ENCODE measurements at places on chromosomes 12 and 14.

GRCh38 chr12:45598761-45599160 lies 130.7 kb upstream of the ARID2 start:
- no peak for DNase-seq

DNA sequence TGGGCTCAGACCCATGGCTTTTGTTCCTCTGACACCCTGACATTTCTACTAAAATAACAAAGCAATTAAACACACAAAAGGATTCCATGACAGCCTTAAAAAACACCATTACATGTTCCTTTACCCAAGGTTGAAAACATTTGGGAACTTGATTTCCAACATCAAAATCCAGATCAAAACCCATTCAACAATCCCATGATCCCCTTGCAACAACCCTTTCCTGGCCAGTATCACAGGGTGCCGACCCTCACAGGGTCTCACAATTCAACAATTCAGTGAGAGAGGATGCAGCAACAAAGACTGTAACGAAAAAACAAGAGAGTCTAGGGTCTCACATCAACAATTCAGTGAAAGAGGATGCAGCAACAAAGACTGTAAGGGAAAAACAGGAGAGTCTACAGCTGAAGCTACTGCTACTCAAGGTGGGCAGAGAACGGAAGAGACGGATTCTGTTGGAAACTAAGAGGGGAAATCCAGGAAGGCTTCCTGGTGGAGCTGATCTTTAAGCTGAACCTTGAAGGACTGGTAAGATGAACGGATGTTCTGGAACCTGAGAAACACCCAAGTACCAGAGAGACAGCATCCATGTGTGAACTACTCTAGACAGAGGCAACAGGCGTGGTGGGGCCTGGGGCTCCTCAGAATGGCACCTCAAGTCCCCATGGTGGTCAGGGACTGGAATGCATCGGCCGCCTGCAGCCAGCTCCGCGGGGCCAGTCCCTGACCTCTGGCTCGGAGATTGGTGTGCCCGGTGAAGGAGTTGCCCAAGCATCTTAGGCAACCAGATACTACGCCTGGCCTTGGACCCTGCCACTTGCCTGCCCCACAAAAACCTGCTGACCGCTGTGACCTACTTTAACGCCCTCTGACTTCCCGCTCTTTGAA lies 22.7 kb upstream of the ZFP36L1 start:
- peak; percentile 26 for DNase-seq

GRCh38 chr14:93525696-93526451 lies 95.1 kb downstream of the UNC79 start:
- no peak for DNase-seq

DNA sequence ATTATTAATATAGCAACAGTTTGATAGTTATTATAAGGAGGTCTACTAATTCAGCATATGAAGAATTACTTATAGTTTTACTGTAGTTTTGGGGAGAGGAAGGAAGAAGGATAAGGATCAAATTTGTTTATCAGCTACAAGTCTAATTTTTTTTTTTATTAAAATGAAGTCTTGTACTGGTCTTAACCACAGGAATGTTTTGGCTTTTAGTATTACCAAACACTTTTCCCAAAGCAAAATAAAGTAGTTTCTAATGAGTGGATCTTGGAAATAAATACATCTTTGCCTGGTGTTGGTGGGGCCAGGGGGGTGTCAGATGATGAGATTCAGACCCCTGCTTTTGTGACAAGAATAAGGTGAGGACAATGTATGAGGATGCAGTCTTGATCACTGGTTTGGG lies 57.2 kb upstream of the ZDHHC17 start:
- no peak for DNase-seq

GRCh38 chr14:93103392-93104080 lies 12.2 kb downstream of the ITPK1 start:
- DNase-seq, result peak; percentile 44

- no peak for DNase-seq
These were observed 23.2 kb upstream of the CCNT1 start for GRCh38 chr12:48739618-48740269.

DNA sequence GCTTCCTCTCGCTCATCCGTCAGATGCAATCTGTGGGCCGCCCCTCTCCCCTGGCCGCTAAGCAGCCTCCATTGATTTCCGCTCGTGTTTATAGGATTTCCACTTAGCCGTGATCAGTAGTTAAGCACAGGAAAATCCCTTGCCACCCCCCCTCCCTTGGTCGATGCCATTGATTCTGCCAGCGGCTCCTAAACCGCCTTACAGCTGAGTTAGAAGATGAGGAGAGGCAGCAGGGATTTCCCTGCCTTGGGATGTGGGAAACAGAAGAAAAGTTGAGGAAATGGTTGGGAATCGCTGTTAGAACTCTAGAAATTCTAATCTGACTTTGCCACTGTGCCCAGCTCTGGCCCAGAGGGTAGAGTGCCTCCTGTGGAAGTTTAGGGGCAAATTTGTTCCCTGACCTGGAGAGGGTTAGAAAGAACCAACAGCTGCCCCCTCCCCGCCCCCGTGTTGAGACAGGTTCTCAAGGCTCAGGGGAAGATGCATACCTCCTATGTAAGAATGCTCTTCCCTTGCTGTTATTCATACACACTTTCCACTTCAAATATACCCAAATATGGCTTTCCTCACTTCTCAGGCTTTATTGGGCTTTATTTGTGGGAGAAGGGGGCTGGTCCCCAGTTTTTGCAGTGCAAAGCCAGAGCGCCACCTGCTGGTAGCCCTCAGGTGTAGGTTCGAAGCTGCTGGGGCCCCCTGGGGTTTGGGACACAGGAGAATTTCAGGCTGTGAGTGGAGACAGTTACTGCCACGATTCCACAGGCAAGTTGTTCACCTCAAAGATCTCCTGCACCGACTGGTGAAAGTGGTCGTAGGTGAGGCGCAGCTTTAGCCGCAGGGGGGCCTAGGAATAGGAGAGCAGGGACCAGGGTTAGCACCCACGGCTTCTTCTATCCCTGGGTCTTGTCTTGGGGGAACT lies 3.2 kb downstream of the THTPA start:
- peak; percentile 75 for DNase-seq

DNA sequence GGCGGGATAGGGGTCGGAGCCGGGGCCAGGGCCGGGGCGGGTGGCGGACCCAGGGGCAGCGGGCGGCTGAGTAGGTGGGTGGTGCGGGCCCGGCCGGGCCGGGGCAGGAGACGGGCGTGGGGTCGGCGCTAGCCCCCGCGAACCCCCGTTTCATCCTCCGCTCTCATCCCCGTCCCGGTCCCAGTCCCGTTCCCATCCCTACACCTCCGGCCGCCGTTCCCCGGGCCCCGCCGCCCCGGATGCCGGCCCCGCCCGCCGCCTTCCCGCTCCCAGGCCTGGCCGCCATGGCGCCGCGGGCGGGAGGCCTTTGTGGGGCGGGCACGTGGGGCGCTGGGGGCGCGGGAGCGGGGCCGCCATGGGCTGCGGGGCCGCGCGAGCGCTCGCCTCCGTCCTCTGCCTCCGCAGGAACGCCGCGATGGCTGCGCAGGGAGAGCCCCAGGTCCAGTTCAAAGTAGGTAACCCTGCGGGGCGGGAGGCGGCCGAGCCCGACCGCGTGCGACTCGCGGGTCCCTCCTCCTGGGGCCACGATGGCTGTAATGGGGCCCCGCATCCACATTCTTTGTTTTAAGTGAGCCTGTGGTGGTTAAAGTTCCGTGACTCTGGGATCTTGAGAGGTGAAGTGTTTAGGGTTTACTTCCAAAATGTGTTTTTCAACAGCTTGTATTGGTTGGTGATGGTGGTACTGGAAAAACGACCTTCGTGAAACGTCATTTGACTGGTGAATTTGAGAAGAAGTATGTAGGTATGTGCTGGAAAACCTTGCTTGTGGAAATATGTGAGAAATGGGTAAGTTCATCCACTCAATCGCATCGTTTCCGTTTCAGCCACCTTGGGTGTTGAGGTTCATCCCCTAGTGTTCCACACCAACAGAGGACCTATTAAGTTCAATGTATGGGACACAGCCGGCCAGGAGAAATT lies 572 bp downstream of the RAN start:
- DNase-seq, result peak; percentile 58

- no peak for DNase-seq
These were observed 191.2 kb downstream of the AEBP2 start for GRCh38 chr12:19630536-19630935.

DNA sequence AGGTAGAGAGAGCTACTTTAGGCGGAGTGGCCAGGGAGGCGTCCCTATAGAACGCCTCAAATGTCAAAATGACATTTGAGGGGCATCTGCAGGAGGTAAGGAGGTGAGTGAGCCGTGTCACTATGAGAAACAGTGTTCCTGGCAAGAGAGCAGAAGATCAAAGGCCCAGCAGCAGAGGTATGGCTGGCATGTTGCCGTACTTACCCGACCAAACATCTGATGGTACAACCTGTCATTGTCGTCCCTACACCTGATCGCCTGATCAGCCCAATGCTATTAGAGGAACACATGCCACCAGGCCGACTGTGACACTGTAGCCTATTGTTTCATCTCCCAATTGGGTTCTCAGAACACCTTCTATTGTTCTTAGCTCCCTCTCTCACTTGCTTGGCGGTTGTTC lies 33.9 kb upstream of the POC1B start:
- DNase-seq, result no peak

DNA sequence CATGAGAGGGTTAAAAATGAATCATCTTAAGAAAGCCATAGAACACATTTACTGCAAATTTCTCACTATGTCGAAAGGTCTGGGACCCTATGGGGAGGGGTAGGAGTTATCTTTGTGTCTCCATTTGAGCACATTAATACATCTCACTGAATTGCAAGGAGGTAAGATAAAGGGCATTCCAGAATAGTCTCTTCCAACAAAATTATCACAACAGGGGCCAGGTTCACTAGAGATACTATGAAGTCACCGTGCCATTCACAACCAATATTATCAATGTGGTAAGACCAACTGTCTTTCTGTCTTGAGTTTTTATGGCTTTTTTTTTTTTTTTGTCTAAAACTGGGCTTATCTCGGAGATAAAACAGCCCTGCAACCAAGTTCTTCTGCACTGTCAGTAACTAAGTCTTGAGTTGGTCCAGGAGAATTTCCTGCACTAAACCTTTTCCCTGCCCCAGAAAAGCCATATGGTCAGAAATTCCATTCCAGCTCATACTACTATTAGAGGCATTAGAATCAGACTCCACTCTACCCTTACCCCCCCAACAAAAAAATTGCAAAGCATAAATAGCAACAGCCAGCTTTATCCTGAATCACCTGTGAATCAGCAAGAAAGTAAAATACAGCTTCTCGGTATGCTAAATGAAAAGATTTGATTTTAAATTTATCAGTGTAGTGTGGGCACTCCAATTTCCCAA lies 79.7 kb downstream of the PTPRR start:
- DNase-seq, result no peak

DNA sequence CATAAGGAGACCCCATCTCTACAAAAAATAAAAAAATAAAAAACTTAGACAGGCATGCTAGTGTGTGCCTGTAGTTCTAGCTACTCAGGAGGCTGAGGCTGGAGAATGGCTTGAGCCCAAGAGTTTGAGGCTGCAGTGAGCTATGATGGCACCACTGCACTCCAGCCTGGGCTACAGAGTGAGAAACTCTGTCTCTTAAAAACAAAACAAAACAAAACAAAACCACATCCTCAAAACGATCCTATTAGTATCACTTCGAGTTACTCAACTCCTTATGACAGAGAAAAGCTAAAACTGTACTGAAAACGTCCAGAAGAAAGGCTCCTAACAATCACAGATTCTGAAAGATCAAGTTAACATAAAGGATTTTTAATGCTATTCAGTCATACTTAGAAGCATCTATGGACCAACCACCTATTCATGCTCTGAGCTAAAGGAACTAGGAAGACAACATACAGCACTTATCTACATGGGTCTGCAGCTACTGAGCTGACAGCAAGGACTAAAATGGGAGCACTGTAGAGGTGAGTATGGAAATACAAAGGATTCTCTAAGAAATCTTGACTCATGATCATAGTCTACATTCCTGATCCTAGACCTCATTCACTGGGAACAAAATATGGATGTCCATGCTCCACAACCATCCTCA lies 75.3 kb upstream of the DUSP6 start:
- DNase-seq, result no peak

GRCh38 chr12:30945443-30946164 lies 19.1 kb downstream of the TSPAN11 start:
- DNase-seq, result no peak

- no peak for DNase-seq
These were observed 417.0 kb upstream of the RGS6 start for GRCh38 chr14:71514941-71515919.

GRCh38 chr12:94180558-94181296 lies 32.4 kb downstream of the PLXNC1 start:
- DNase-seq, result no peak

- DNase-seq, result no peak
These were observed 136.8 kb downstream of the SAMD4A start for GRCh38 chr14:54703724-54704123.

- DNase-seq, result no peak
These were observed 28.3 kb upstream of the CMKLR1 start for GRCh38 chr12:108367436-108367835.

DNA sequence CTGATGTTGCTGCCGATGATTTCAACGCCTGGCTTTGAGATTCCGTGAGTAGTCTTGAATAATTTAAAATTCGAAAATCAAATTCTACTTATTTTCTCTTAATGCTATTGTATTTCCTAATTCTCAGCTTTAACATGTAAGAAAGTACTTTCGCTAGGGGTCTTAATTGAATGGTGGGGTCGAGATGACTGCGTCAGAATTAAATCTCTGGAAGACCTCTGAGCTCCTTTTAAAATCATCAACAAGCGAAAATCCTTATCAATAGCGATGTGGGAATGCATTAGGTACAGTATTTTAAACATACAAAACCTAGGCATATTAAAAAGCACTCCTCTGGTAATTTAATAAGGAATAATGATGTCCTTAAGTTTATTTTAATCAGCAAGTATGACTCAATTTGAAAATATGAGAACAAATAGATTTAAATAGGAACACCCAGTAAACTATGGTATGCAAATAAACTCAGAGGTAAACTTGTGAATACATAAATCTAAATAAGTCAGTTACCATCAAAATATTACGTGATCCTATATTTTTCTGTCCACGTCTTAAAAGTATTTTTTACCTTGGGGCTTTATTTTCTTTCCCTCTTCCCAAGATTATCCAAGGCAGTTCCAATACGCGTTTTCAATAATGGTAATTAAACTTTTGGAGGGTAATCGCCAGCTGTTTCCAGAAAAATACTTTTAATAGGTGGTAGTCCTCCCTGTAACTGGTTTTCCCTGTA lies 1.4 kb downstream of the FOXA1 start:
- no peak for DNase-seq

DNA sequence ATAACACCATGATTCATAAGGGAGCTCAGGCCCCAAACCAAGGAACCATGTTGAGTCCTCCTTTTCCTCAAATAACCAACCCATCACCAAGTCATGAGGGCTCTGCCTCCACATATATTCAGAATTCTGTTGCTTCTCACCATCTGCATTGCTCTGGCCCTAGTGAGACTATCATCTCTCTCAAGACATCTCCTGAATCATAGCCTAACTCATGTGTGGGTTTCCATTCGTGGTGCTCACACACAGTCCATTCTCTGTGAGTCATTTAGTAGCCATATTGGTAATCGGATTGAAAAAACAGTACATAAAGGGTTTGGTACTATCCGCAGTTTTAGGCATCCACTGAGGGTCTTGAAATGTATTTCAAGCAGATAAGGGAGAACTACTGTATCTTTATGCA lies 5.1 kb upstream of the SLC38A2 start:
- no peak for DNase-seq
